ENCODE measurements at places on chromosomes 3 and 15. TPM values are rescaled to one million over a fixed set of nuclear protein-coding genes. Genes with fewer than 3 reads are reported as not detected.

DNA sequence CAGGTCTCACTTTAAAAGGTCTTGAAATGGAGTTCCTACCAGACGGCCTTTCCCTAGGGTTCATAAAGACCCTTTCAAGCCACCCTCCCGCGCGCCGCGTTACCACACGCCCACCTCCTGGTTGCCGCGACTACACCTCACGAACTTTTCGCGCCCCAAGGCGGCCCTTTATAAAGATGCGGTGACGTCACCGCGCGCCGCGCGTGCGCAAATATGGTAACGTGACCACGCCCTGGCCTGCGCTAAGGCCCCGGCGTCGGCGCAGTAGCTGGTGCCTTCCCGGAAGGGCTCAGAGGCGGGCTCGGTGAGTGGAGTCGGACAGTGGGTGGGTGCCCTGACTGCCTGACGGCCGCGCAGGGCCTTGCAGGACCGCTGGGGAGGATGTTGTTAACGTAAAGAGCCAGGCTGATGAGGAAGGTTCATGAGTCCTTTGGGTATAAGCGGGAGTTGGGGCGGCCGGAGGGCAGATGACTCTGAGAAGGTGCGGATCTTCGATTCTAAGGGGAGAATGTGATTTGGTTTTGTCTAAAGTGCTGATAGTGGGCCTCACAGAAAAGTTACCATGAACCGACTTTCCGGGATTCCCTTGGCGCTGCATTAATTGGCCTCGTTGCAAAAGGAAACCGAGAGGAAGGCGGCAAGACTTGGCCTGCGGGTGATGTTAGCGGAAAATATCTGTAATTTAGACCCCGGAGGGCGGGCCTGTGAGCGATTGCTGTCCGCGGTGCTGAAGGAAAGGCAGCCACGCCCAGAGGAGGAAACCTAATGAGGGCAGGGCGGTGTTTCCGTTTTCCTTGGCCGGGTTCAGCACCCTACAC lies 54.4 kb downstream of the FEZF2 start:
- peak overlapping the region; percentile 93 for H3K27ac ChIP-seq
- peak overlapping the region; percentile 92 for H3K4me3 ChIP-seq
- DNase-seq = peak; percentile 69
- peaks cover 13% of the 10 kb centered on the region for H3K36me3 ChIP-seq

- H3K4me3 ChIP-seq = no peak overlapping the region
- no peaks in the 10 kb centered on the region for H3K27me3 ChIP-seq
- no peak overlapping the region for H3K27ac ChIP-seq
- no peak for DNase-seq
- no peaks in the 10 kb centered on the region for H3K36me3 ChIP-seq
These were observed 854.1 kb downstream of the NAALADL2 start for GRCh38 chr3:175713268-175713667.

GRCh38 chr3:31237887-31238286 lies 294.8 kb upstream of the STT3B start:
- no peak overlapping the region for H3K27ac ChIP-seq
- peaks cover 4% of the 10 kb centered on the region for H3K36me3 ChIP-seq
- peaks cover 17% of the 10 kb centered on the region for H3K4me1 ChIP-seq
- DNase-seq = no peak

- no peak for DNase-seq
- no peaks in the 10 kb centered on the region for H3K4me1 ChIP-seq
- no peak overlapping the region for H3K27ac ChIP-seq
- H3K27me3 ChIP-seq = no peaks in the 10 kb centered on the region
- H3K4me3 ChIP-seq = no peak overlapping the region
- no peaks in the 10 kb centered on the region for H3K36me3 ChIP-seq
These were observed 22.1 kb downstream of the SNTN start for GRCh38 chr3:63674586-63674985.

DNA sequence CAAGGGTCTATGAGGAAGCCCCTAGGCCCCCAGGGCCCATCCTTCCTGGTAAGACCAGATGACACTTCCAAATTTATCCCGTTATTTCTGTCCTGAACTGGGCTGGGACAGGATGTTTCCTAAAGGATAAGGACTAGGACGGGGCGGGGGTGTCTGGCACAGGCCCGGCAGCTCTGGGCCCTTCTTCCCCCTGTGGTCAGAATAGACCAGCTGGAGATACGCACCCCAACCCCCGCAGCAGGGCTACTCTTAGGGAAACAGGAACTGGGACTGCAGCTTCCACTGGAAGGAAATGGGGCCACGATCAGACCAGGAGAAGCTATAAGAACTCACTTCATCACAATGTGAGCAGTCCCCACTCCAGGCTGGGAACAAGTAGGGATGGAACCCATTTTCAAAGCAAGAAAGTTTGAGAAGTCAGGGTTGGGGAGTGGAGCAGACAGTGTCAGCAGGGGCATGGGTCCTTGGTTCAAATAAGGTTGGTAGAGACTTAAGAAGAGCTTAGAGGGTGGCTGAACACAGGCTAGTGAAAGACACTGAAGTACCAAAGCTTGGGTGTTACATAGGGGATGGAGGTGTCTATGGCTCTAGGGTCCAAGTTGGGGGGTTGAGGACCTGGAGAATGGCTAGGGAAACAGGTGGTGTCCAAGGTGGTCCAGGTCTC lies 1.1 kb downstream of the NCKIPSD start:
- H3K36me3 ChIP-seq = peaks cover 23% of the 10 kb centered on the region
- peak overlapping the region; percentile 94 for H3K27ac ChIP-seq
- no peak for DNase-seq

- H3K4me3 ChIP-seq = no peak overlapping the region
- peaks cover 23% of the 10 kb centered on the region for H3K4me1 ChIP-seq
- no peak for DNase-seq
- H3K27ac ChIP-seq = no peak overlapping the region
- H3K27me3 ChIP-seq = no peaks in the 10 kb centered on the region
These were observed 30.7 kb downstream of the ARIH2 start for GRCh38 chr3:48949376-48949717.

The HACD2 gene
- total RNA-seq = 19.3 TPM

The ZNF385D gene
- not detected for total RNA-seq

The PLA2G4B gene
- 26.0 TPM for total RNA-seq
